Stimulated activated CD8-positive, alpha-beta memory T cell treated with anti-CD3 and anti-CD28 coated beads, Interleukin-2, amount 100 ng/mL, for 1 hour (primary cell): ENCODE measurements at places on chromosomes 13 and 19.

DNA sequence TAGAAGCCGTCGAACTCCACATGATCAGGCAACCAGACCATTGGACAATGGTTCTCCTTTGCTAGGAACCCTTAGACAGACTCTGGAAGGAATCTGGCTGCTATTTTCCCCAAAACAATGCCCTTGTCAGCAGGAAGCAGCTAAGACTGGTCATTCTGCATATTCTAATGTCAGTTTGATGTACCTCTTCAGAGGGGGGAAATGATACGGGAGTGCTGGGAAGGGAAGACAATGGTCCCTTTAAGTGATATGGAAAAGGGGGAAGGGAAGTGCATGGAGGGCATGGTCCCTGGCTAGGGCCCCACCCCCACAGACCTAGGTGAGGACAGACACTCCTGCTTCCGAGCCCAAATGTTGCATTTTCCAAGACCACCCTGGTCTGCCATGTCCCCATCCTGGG, 389.0 kb upstream of the SLITRK6 start:
- no peak for DNase-seq

DNA sequence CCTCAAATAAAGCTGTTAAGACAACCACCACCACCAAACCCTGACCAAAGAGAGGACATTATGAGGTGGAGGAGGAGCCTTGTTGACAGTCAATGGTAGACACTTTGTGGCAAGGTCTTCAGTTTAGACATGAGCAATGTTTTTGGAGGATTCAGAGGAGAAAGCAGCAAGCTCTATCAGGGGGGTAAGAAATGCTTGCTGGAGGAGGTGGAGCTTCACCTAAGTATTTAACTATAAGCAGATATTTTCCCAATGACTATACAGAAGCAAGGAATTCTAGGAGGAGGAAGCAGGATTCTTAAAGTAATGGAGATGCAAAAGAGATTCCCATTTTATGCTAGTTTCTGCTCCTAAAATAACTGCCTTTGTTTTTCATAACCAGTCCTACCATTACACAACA, 74.2 kb downstream of the TRPC4 start:
- no peak for DNase-seq

DNA sequence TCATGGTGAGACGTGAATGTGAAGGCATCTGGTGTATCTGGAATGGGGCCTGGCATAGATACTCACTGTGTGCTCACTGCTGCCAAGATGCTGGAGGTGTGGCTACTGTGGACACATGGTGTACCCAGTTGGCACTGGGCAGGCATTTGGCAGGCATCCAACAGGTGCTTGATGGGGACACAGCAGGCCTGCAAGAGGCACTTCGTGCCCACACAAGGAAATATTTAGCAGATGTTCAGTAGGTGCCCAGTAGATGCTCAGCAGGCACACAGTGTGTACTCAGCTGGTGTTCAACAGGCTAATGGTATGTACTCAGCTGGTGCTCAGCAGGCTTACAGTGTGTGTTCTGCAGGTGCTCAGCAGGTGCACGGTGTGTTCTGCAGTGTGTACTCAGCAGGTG, 14.2 kb downstream of the CRTC1 start:
- no peak for DNase-seq

- DNase-seq, result no peak
Observed at GRCh38 chr19:9166846-9167245, 11.9 kb upstream of the OR7D2 start.

DNA sequence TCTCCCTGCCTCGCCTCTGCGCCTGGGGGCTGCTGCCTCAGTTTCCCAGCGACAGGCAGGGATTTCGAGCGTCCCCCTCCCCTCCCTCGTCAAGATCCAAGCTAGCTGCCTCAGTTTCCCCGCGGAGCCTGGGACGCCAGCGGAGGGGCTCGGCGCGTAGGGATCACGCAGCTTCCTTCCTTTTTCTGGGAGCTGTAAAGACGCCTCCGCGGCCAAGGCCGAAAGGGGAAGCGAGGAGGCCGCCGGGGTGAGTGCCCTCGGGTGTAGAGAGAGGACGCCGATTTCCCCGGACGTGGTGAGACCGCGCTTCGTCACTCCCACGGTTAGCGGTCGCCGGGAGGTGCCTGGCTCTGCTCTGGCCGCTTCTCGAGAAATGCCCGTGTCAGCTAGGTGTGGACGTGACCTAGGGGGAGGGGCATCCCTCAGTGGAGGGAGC, 722 bp upstream of the ICAM1 start:
- peak; percentile 51 for DNase-seq

DNA sequence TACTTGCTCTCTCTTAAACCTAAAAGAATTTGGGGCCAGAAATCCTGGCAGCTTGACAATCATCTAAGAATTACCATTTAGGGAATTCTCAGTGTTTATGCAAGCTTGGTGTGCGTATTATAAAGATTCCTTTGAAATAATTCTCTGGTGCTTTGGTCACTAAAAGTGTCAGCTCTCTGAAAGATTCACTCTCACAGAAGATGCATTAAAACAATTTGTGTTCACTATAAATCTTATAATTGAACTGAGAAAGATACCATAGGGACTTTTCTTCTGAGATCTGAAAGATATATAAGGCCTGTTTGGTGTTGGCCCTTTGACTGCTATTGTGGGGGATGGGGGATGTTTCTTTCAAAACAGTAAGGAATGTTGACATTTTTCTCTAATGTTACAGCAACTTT, 27.3 kb downstream of the EPSTI1 start:
- no peak for DNase-seq

GRCh38 chr13:39783051-39783450, 127.6 kb downstream of the COG6 start:
- no peak for DNase-seq

- DNase-seq, result no peak
Observed at GRCh38 chr13:102386461-102386860, 15.4 kb downstream of the FGF14 start.

DNA sequence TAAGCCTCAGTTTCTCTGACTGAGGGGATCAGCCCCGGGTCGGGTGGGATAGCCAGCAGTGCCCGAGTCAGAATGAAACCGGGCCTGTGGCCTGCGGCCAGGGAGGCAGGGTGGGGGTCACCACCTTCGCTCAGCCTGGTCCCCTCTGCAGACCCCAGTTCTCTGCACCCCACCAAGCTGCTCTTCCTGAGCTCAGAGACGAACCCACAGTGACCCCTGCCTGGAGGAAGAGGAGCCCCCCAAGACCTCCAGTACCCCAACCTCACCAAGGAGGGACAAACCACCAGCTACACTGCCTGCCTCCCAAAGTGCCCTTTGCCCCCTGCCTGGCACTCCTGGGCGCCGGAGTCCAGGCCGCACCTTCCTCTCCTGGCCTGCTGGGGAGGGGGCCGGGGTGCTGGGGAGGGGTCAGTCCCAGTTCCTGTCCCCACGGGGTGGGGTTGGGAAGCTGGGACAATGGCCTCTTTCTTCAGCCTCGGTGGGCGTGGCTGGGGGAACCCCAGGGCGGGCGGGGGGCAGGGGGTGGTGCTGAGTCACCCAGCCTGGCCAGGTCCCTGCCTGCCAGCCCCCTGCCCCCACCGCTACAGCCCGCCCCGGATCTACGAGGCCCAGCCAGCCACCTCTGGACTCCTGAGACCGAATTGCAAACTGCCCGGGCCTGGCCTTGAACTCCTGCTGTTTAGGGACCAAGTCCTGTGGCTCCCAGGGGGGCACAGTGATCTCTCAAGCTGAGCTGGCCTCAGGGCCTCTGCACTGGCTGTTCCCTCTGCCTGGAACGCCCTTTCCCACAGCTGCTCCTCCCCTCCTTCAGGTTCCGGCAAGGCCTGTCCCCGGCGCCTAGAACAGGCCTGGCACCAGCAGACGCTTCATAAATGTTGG, 14.3 kb downstream of the ZBTB7A start:
- no peak for DNase-seq

- DNase-seq, result no peak
Observed at GRCh38 chr19:18307271-18307681, 15.6 kb downstream of the LSM4 start.

DNA sequence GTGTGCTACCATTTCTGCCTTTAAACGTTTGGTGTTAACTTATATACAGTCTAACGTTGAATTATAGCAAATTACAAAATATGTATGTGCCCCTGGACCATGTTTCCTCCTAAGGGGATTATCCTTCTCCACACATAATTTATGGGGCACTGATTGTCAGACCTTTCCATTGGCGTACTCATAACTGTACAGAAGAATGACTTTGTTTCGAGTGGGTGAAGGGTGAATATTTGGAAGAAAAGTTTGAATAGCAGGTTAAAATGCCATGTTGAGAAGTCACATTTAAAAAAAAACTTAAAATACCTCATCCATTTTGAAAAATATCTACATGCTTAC, 58.8 kb downstream of the SLC10A2 start:
- DNase-seq, result no peak

GRCh38 chr19:35260694-35261304, 8.0 kb upstream of the USF2 start:
- DNase-seq, result no peak

DNA sequence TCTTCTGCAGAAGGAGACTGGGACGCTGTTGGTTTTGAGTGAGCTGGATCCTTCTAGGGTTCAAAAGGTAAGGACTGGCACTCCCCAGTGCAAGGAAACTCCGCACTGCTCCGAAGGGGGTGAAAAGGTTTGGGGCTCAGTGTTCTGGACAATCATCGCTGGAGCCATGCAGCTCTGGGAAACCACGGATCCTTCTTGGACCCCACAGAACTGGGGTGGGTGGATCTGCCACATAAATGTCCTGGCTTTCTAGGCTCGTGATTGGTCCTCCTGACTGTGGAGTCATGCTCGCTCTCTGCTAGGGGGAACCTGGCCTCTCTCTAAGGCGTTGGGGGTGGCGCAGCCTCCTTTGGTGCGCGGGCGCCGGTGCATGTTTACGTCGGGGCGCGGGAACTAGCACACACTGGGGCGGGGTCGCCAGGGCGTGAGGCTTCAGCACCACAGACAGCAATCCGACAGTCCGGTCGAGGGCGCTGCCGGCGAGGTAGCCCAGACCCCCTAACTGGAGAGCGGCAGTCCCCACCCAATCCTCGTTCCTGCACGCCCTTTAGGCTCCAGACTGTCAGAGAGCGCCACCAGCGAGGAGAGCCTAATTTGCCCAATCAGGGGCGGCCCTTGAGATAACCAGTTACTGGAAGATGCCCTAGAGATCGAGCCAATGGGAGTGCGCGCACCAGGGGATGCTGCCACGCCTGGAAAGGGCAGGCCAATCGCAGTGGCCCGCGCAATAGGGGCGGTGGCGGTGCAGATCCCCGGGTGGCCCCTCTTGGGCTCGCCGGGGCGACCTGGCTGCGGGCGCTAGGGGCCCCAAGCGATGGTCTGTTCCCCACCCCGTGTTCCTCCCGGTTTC, 913 bp upstream of the ELAVL3 start:
- peak; percentile 24 for DNase-seq
